ENCODE measurements at places on chromosomes 3 and 15.

GRCh38 chr3:154458560-154458959, 28.6 kb upstream of the GPR149 start:
- no peak for DNase-seq

- DNase-seq: no peak
These were observed 153.8 kb downstream of the SEMA6D start for GRCh38 chr15:47870956-47871625.

DNA sequence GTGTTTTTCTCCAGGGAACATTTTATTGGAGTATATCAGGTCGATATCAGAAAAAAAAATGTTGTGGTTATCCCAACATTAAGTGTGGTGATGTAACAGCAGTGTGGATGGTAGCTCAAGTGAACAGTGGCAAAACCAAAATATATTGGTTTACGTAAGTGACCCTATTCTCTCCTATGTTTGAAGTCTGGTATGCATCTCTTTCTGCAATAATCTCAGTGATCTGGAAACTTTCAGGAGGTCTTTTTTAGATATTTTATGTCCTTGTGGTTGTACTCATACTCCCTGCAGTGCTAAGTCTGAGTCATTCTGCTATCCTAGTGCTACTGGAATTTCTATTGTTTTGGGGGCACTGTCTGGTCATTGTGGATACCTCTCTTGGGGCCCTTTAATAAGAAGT, 137.9 kb downstream of the SNRPN start:
- no peak for DNase-seq

- DNase-seq: no peak
These were observed 49.0 kb downstream of the DUT start for GRCh38 chr15:48380198-48380597.

GRCh38 chr15:59550530-59550929, 61.1 kb upstream of the GCNT3 start:
- DNase-seq: no peak
